Right atrium auricular region (tissue), 2 donors: ENCODE measurements at places on chromosomes 5 and 9. TPM values are rescaled to one million over a fixed set of nuclear protein-coding genes. Genes with fewer than 3 reads are reported as not detected.

DNA sequence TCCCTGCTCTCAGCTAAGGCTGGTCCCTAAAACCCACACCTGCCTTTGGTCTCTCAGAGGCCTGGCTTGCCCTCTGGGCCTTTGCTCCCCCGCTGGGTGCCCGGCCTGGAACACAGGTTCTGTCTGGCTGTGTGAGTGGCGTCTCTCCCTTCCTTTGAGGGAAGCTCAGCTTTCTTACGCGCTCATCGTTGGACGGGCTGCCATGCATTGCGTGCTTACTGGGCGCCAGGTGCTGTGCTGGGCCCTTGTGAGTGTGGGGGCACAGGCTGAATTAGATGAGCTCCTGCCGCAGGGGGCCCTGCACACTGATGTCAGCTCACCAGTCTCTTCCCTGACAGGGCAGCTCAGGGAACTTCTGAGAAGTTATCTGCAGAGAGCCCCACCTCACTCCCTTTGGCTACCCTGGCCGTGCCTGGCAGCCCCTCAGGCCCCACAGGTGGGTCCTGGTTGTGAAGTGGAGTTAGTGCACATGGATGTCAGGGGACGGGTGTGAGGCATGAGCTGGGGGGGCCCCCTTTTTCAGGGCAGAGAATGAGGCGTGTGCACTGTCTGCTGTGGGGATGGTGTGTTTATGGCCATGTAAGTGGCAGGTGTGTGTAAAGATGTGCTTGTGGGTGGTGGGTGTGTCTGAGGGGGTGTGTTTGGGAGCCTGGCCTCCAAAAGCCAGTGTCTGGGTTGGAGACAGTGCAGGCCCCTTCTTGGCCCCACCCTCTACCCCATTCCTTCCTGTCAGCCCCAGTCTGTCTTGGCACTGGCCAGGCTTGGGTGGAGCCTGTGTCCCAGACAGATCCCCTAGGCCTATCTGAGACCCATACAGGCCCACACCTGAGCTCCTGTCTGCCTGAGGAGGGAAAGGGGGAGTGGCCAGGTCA is 7.5 kb upstream of the RMND5B start:
- no peak overlapping the region for H3K27ac ChIP-seq
- no peak for DNase-seq
- no peaks in the 10 kb centered on the region for H3K27me3 ChIP-seq

DNA sequence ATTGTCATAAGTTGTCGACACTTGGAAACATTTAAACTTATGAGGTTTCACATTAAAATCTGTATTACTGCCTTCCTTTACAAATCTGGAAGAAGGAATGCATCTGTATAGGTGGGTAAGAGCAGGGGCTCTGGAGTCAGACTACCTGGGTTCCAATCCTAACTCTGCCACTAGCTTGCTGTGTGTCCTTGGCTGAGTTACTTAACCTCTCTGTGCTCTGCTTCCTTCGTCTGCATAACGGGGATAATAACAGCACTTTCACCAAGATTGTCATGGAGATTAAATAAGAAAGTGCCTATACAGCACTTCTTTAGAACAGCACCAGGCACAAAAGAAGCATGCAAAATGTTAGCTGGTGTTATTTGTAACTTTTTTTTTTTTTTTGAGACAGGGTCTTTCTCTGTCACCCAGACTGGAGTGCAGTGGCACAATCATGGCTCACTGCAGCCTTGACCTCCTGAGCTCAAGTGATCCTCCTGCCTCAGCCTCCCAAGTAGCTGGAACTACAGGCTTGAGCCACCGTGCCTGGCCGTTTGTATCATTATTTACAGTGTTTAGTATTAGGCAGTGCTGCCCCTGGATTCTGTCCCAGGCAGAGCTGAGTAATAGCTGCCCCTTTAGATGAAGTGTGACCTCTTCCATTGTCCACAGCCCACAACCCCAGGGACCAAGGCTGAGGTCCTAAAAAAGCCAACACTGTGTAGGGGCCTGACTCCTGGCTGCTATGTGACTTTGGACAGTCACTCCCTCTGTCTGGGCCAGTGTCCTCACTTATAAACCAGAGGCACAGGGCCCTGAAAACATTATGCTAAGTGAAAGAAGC is 25.4 kb upstream of the TTLL11 start:
- H3K4me3 ChIP-seq, result no peak overlapping the region
- no peaks in the 10 kb centered on the region for H3K27me3 ChIP-seq
- no peak overlapping the region for H3K27ac ChIP-seq
- H3K4me1 ChIP-seq, result no peaks in the 10 kb centered on the region
- no peak for DNase-seq

- H3K4me1 ChIP-seq, result no peaks in the 10 kb centered on the region
- H3K36me3 ChIP-seq, result no peaks in the 10 kb centered on the region
- peak overlapping the region; percentile 98 for H3K27ac ChIP-seq
- DNase-seq, result peak; percentile 77
These were observed 1.1 kb upstream of the TENT4A start for GRCh38 chr5:6712142-6712576.

- H3K4me1 ChIP-seq, result no peaks in the 10 kb centered on the region
- no peak for DNase-seq
- no peaks in the 10 kb centered on the region for H3K27me3 ChIP-seq
- H3K27ac ChIP-seq, result peak overlapping the region; percentile 87
- no peak overlapping the region for H3K4me3 ChIP-seq
These were observed 55.2 kb downstream of the NEURL1B start for GRCh38 chr5:172696171-172696849.

GRCh38 chr9:29208670-29209069 is 1635.4 kb upstream of the C9orf72 start:
- H3K4me1 ChIP-seq, result no peaks in the 10 kb centered on the region
- H3K36me3 ChIP-seq, result no peaks in the 10 kb centered on the region
- DNase-seq, result no peak

The EQTN gene
- not detected for total RNA-seq

The SLCO6A1 gene
- not detected for total RNA-seq

The GPRIN1 gene
- total RNA-seq, result 0.79 TPM

The NELFB gene
- 38.0 TPM for total RNA-seq

The GPSM1 gene
- 44.5 TPM for total RNA-seq

The CCL27 gene
- not detected for total RNA-seq
